ENCODE measurements at places on chromosomes 12 and 14. TPM values are rescaled to one million over a fixed set of nuclear protein-coding genes. Genes with fewer than 3 reads are reported as not detected.

SOCS2 gene
- 32.0 TPM for total RNA-seq

VDR gene
- total RNA-seq = 4.1 TPM

SFSWAP gene
- total RNA-seq = 17.1 TPM

GRCh38 chr12:42792265-42792664 is 202.7 kb upstream of the PRICKLE1 start:
- no peak for DNase-seq

- no peak for DNase-seq
Observed at GRCh38 chr14:80271389-80271788, 60.1 kb upstream of the DIO2 start.

DNA sequence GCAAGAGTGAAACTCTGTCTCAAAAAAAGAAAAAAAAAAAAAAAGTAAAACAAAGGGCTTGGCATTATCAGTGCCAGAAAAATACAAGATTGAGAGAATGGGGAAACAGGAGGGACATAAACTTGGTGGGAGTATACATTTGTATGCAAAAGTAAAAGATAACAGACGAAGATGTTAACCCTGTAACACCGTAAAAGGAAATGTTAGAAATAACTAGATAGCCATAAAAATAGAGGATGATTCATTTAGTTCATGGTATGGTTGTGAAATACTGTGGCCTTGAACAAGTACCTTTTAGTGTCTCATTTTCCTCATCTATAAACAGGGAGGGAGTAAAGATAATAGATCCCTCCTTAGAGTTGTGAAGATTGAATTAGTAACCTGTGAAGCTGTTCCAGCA is 33.3 kb downstream of the ATP2A2 start:
- no peak for DNase-seq

DNA sequence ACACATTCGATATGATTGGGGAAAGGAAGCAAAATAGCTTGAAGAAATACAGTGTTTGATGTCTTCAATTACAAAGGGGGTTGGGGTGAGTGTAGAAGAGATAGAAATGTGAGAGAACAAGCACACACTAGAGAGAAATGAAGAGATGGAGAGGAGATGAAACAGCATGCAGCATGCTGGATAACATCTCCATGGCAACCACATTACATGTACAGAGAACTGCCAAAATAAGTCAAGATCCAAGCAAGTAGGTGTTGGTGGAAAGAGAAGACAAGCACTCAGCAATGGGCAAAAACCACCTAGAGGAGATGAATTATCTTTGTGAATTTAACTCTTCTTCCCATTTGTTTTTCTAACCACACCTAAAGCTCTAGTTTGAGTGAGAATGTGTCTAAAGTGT is 289.8 kb downstream of the GRIN2B start:
- DNase-seq = no peak

- no peak for DNase-seq
Observed at GRCh38 chr12:124372831-124373230, 77.9 kb downstream of the RFLNA start.

GRCh38 chr14:99511421-99512109 is 30.4 kb downstream of the CCNK start:
- DNase-seq = no peak

DNA sequence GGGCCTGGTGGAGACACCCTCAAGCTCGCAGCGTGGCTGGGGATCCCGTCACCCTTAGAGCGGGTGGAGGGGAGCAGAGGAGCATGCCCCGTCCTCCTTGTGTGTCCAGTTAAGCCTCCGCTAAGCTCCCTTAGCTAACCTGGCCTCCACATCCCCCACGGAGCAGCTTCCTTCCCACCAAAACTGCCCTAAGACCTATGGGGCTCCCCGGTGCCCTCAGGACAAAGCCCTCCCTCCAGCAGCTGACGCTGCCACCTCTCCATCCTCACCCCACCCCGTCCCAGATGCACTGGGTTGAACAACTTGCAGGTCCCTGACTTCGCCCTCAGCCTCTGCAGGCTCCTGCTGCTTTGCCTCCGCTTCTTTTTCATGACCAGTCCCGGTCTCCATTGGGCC is 4.0 kb downstream of the AHNAK2 start:
- DNase-seq = no peak

DNA sequence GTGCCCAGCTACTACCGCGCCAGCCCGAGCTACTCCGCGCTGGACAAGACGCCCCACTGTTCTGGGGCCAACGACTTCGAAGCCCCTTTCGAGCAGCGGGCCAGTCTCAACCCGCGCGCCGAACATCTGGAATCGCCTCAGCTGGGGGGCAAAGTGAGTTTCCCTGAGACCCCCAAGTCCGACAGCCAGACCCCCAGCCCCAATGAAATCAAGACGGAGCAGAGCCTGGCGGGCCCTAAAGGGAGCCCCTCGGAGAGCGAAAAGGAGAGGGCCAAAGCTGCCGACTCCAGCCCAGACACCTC is 697 bp downstream of the HOXC10 start:
- peak; percentile 32 for DNase-seq

- DNase-seq = no peak
Observed at GRCh38 chr14:105444859-105445258, 25.2 kb downstream of the MTA1 start.

DNA sequence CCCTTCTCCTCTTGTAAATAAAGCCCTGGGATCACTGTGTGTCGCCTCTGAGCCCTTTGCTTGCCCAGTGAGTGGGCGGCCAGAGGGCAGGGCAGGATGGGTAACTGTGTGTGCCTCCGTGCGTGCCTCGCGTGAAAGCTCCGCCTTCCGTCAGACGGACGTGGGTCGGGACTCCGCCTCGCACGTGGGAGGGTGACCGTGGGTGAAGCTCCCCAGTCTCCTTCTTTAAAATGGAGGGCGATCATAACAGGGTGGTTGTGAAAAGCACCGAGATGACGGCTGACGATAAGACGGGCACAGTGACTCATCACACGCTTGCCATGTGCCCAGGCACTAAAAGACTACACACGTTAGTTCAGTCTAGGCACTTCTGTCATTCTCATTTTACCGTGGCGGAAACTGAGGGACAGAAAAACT is 9.2 kb downstream of the PHB2 start:
- DNase-seq = no peak

DNA sequence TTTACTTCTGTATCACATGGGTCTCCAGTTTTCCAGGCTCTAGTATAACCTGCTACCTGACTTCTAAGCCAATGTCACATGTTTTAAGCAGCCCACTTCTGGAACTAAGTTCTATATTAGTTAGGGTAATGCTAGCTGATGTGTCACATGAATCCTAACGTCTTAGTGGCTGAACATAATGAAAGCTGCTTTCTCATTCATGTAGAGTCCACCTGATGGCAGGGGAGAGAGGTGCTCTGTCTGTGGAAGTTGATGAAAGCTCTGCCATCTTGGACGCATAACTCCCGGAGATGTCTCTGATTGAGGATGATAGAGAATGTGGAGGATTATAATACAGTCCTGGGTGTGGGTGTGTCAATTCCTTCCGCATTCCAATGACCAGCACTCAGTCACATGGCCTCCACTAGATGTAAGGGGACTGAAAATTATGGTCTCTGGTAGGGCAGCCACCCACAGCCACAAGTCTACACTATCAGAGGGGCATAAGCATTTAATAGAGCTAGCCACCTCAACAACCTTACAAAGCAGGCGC is 234.4 kb upstream of the CRY1 start:
- DNase-seq = no peak

- DNase-seq = no peak
Observed at GRCh38 chr14:69841656-69842055, 37.6 kb upstream of the SMOC1 start.

DNA sequence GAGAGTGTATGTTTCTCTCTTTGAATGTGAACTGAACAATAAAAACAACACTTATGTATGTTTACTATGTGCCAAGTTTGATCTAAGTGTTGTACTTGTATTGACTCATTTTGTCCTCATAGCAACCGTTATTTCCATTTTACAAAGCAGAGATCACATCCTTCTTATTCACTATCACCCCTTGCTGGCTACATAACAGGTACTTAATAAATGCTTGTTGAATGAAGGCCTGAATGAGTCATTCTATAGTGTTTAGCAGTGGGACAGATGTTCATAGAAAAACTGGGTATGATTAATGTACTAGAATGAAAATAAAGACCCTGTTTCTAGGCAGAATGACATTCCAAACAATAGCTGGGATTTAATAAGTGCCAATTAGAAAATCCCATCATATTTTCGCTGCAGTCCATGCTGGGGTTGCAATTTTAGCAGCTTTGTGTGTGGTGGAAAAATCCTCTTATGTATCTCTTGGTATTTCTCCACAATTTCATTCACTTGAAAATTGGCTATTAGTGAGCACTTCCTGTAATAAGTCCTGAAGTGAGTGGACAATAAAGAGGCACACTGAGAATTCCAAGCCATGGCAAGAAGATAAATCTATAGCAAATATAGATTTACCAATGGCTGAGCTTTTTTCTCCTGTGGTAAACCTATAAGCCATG is 86.0 kb downstream of the FAR2 start:
- no peak for DNase-seq

GRCh38 chr14:74852922-74853530 is 22.9 kb downstream of the PROX2 start:
- no peak for DNase-seq

Measured in umbilical cord (tissue), 2 donors.